K562 (cell line): ENCODE measurements at places on chromosomes 3 and 15.

DNA sequence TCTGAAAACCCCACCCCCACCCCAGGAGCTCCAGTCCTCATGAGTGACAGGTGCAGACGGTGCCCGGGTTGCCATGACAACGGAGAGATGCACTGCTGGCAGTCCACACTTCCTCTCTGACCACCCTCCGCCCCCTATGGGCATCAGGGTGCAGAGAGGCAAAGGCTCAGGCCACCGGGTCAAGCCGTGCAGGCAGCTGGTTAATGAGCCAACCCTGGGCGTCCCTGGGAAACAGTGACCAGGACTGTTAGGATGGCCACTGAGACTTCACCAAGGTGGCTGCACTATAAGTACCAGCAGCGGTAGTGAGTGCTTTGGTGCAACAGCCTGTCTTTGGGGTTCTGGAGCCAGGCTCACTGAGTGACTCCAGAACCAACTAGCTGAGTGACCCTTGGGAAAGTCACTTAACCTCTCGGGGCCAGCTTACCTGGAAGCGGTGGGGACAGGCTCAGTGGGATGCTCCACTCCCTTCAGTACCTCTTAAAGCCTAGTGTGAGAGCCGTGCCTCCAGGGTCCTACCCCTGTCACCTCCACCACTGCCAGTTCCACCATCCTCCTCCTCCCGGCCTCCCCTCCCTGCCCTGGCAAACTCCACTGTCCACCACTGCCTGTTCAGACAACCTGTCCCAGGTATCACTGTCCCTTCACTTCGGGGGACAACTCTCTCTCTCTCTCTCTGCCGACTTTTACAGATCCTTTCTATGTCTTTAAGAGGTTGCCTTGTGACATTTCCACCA lies 121.0 kb upstream of the PRR20G start:
- H3K27ac ChIP-seq, result no peak overlapping the region
- no peak overlapping the region for H3K4me3 ChIP-seq
- H3K27me3 ChIP-seq, result no peaks in the 10 kb centered on the region
- H3K4me1 ChIP-seq, result peaks cover 4% of the 10 kb centered on the region; the same call in 1 of the 2 replicates

DNA sequence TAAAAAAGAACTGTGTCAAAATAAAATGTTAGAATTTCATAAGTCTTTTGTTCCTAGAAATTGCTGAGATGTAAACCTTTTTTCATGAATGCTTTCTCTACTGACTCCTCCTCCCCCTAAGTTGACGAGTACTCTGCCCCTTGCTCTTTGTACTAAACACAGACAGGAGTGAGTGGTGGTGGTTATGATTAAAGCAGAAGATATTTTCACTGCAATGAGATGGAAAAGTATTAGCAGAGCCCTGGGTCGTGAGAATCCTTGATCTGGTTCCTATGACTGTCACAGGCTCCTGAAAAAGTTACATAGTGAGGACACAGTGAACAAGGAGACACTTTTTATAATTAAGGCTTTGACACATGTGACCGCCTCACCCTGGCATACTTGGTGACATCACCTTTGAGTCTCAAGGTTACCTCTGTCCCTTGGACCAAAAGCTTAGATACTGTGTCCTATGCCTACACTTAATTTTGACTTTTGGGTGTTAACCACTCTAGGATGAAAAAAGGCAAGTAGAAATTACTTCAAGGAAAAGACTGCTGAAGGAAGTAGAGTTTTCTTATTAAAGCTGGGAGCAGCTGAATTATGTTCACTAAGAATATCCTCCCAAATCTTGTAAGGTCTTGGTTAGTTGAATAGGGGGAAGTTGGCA lies 130.4 kb upstream of the LYSMD4 start:
- no peak overlapping the region for H3K4me3 ChIP-seq
- no peaks in the 10 kb centered on the region for H3K4me1 ChIP-seq
- no peak overlapping the region for H3K27ac ChIP-seq
- H3K27me3 ChIP-seq, result no peaks in the 10 kb centered on the region
- H3K36me3 ChIP-seq, result no peaks in the 10 kb centered on the region
- DNase-seq, result no peak

- no peak overlapping the region for H3K4me3 ChIP-seq
- no peaks in the 10 kb centered on the region for H3K36me3 ChIP-seq
- no peak overlapping the region for H3K27ac ChIP-seq
- no peak for DNase-seq
- H3K27me3 ChIP-seq, result no peaks in the 10 kb centered on the region
- peaks cover 7% of the 10 kb centered on the region; the same call in 1 of the 2 replicates for H3K4me1 ChIP-seq
These were observed 36.7 kb upstream of the MFGE8 start for GRCh38 chr15:88949734-88950400.

- H3K36me3 ChIP-seq, result no peaks in the 10 kb centered on the region
- H3K27ac ChIP-seq, result no peak overlapping the region
- no peaks in the 10 kb centered on the region for H3K4me1 ChIP-seq
- H3K4me3 ChIP-seq, result no peak overlapping the region
- no peaks in the 10 kb centered on the region for H3K27me3 ChIP-seq
These were observed 164.8 kb upstream of the CDIN1 start for GRCh38 chr15:36414670-36415069.

DNA sequence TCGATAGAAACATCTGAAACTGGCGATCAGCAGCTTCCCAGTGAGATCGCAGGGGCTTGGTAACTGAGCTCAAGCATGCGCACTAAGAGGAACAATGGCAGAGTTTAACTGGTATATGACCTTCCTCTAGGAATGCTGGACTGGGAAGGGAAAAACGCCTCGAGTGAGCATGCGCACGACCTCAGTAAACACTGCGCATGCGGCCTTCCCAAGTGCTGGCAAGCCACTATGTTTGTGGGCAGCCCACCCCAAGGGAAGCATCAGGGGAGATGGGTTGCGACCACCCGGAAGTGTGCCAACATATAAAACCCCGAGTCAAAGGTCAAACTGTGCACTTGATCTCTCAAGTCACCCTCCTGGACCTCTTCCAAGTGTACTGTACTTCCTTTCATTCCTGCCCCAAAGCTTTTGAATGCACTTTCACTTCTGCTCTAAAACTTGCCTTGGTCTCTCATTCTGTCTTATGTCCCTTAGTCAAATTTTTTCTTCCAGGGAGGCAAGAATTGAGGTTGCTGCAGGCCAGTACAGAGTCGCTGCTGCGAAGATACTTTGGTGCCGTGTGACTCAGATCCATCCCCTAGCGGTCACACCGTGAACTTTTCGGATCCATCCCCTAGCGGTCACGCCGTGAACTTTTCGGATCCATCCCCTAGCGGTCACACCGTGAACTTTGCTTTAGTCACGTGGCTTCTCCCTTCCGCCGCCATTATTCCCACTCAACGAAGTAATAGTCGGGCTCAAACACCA lies 243.3 kb downstream of the FAM43A start:
- DNase-seq, result peak; percentile 61
- no peaks in the 10 kb centered on the region for H3K4me1 ChIP-seq
- no peak overlapping the region for H3K27ac ChIP-seq
- H3K36me3 ChIP-seq, result no peaks in the 10 kb centered on the region
- H3K27me3 ChIP-seq, result peaks cover 7% of the 10 kb centered on the region; the same call in 1 of the 3 replicates
